ENCODE measurements at places on chromosomes 5 and 9.

DNA sequence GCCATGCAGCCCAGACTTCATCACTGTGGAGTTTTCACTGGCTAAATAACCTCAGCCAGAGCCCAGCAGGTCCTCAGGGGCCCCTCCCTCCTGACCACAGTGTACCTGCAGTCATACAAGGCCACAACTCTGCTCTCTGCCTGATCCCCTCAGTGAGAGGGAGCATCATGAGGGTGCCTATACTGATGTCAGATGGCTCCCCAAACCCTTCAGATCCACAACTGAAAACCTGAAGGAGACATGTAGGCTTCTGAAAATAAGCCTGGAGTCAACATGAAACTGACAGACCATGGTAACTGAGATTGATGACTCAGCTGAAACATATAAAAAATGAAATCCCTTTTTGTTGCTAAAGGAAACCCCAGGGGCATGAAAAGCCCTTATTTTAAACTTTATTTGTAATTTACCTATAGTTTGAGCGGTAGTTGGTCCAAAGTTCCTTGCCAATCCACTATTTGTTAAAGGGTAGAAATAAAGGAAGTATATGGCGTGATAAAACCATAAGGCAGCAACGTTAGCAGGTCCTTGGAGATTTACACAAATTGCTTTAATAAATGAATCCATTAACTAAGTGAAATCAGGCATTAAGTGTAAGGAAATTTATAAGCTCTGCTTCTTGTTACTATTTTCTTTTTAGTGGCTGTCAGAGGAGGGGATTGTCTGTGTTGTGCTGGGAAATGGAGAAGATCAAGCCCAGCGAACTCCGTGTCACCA is 68.3 kb downstream of the FGF1 start:
- DNase-seq: no peak

DNA sequence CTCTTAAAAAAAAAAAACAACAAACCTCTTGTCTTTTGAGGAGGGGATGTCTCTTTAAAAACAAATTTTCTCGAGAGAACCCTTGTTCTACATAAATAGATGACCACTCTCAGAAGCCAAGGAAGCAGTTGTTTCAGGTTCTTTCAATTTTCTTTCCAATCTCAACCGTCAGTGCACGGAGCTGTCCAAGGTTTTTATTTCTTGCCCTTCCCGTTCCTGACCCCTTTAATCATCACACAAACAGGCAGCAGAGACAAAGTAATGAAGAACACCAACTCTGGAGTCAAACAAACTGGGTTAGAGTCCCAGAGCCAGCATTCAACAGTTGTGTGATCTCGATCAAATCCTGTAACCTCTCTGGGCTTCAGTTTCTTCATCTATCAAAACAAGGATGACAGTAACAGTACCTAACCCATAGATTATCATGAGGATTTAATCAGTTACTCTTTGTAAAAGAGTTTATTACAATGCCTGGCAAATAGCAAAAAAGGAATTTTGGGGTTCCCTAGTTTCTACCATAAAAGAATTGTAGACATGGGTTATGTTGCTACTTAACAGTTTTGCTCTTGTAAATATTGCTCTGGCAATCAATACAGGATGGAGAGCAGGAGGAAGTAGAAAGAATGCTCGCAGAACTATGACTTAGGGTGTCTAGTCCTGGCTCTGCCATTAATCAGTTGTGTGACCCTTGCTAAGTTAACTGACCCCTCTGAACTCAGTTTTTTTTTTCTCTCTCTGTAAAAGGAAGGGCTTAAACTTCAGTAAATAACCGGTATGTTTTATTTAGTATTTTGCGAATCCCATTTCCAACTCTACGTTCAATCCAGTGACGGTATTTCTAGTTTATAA is 1.0 kb upstream of the NIM1K start:
- peak; percentile 41 for DNase-seq

DNA sequence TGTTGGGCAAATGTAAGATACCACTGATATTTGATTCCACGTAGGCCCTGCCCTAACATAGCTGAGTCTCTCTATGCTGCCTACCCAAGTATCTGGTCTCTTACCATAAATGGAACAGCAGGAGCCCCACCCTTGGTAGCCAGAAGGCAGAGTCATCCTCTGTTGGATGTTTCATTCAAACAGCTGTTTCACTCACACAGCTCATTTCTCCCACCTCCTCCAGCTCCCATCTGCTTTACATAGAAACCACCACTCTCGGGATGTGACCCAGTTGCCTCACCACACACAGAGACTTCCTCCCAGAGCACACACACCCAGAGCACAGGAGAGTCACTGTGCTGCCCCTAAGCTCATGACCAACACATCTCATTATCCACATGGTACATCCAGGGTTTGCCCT is 165.3 kb downstream of the TMEM167A start:
- DNase-seq: no peak

DNA sequence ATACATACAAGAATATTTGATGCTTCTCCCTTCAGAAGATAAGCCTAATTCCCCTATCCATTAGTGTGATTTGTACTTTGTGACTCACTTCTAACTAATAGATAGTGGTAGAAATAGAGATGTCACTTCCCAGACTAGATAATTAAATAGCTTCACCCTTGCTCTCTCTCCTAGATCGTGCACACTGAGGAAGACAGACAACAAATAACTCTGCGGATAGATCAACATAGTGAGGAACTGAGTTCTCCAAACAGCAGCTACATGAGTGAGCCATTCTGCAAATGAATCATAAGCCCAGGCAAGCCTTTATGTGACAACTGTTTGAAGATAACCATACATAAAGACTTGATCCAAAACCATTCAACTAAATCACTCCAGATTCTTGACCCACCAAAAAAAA is 1083.4 kb upstream of the C9orf72 start:
- no peak for DNase-seq

- DNase-seq: peak; percentile 69
Observed at GRCh38 chr5:96247097-96247701, 185.8 kb downstream of the PCSK1 start.

DNA sequence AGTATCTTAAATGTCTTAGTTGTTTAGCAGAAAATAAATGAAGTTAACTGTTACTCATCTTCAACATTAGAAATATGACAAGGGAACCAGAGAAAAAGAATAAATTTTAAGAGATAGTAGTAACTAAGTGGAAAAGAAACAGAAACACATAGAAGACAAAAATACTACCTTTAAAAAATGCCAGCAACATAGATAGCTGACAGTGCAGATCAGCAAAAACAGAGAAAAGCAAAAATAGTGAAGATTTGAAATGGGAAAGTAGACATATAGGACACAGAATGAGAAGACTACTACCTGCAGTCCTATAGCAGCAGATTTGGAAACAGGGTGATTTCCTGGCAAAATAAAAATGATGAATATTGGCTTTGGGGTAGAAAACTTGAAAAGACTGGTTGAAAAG is 48.5 kb downstream of the ICE1 start:
- no peak for DNase-seq

DNA sequence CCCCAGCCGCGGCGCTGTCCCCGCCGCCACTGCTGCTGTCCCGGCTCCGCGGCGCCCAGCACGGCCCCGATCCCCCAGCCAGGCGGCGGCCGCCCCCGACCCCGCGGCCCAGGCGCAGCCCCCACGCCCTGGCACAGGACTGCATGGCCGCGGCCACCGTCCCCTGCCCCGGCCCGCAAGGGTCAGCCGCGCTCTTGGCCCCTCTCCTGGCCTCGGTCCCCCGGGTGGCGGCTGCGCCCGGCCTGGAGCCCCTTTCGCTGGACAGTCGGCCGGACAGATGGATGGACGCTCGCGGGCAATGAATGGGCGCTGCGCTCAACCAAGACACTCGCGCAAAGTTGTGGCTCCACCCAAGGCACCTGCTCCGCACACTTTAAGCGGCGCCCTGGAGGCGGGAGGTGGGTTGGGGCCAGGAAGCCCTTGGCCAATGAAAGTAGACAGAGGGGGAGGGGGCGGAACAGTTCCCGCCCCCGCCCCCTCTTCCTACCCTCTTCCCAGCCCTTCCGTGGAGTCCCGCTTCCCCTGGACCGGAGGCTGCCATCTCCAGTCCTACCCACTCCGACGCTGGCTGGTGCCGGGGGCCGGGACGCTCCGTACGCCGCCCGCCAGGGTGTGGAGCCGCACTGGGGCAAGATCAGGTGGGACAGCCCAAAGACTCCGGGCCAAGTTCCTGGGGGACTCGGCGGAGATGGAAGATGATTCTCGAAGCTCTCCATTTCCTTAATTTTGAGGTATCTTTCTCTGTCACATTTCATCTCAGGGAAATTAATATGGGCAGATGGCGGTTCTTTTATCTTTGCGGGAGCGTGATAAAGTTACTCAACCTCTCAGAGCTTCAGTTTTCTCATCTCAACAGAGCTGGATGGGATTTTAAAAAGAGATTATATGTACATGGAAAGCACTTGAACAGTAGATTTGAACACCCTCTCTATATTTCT is at the start of gene GLDC:
GLDC (minus strand) TSS at position 375 of the 938 bp plus-strand sequence; CDS start at position 145, 230 bp downstream.
- DNase-seq: no peak

- no peak for DNase-seq
Observed at GRCh38 chr5:157026789-157027424, 32.0 kb downstream of the HAVCR1 start.

DNA sequence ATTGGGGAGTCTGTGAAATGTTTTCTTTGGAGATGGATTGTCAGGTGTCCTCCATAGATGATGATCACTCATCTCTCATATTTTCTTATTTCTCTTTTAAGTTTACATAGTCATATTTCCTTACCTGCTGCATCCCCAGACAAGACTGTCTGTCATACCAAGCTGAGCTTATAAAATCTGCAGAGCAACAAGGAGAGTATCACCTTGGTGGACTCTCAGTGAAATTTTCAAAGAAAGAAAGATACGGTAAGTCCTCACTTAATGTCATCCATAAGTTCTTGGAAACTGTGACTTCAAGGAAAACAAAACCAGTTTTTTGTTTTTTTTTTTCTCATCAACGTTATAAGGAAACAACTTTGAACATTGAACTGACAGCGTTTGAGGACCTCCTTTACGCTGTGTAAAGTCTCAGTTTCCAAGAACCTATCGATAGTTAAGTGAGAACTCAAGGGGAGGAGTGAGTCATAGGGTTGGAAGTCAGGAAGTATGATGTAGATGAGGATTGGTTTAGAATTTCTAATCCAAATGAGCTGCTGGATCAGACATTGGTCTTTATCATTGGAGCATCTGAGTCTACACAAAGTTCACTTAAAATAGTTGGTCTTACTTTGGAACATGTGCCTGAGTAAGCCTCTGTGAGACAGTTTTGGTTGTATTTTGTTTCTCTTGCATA is 45.5 kb downstream of the SPIN1 start:
- DNase-seq: peak; percentile 70

- DNase-seq: no peak
Observed at GRCh38 chr5:143398053-143398355, 5.5 kb downstream of the NR3C1 start.

All from fibroblast of skin of right biceps (primary cell).